Activated CD4-positive, alpha-beta T cell treated with anti-CD3 and anti-CD28 coated beads for 36 hours (primary cell): ENCODE measurements at places on chromosomes 3 and 15. TPM values are rescaled to one million over a fixed set of nuclear protein-coding genes. Genes with fewer than 3 reads are reported as not detected.

GRCh38 chr15:56763141-56763895 lies 30.0 kb upstream of the ZNF280D start:
- H3K27ac ChIP-seq, result no peak overlapping the region
- H3K27me3 ChIP-seq, result peaks cover 3% of the 10 kb centered on the region
- peaks cover 21% of the 10 kb centered on the region for H3K4me1 ChIP-seq
- H3K4me3 ChIP-seq, result no peak overlapping the region
- no peaks in the 10 kb centered on the region for H3K36me3 ChIP-seq

The SERPINI2 gene
- not detected for total RNA-seq

- H3K4me3 ChIP-seq, result no peak overlapping the region
- H3K36me3 ChIP-seq, result no peaks in the 10 kb centered on the region
- H3K27ac ChIP-seq, result no peak overlapping the region
- peaks cover 1% of the 10 kb centered on the region for H3K27me3 ChIP-seq
- no peaks in the 10 kb centered on the region for H3K4me1 ChIP-seq
Measured at GRCh38 chr15:100940767-100941379, 21.7 kb downstream of the LRRK1 start.

GRCh38 chr3:124261306-124261705 lies 269.4 kb upstream of the ROPN1 start:
- H3K27ac ChIP-seq, result no peak overlapping the region
- no peak for DNase-seq
- H3K4me3 ChIP-seq, result no peak overlapping the region
- H3K4me1 ChIP-seq, result no peaks in the 10 kb centered on the region

The AADACL2 gene
- total RNA-seq, result not detected

GRCh38 chr3:4406746-4407568 lies 60.1 kb downstream of the SUMF1 start:
- H3K4me3 ChIP-seq, result no peak overlapping the region
- H3K27ac ChIP-seq, result no peak overlapping the region
- peaks cover 25% of the 10 kb centered on the region for H3K36me3 ChIP-seq

GRCh38 chr15:59562448-59563186 lies 49.0 kb upstream of the GCNT3 start:
- no peaks in the 10 kb centered on the region for H3K36me3 ChIP-seq
- no peaks in the 10 kb centered on the region for H3K4me1 ChIP-seq
- peaks cover 3% of the 10 kb centered on the region for H3K27me3 ChIP-seq
- H3K4me3 ChIP-seq, result no peak overlapping the region

- peak within 1 kb of the TSS; percentile 80 for H3K4me3 ChIP-seq
- DNase-seq, result peak; percentile 70
- peaks cover 6% of the 10 kb centered on the region for H3K36me3 ChIP-seq
Measured at GRCh38 chr15:37100109-37100965, at the start of gene MEIS2. TSS of gene MEIS2 (minus strand) at chr15:37100549. CDS start at chr15:37099466, 1,083 bp downstream.

GRCh38 chr3:181609030-181609767 lies 102.5 kb upstream of the SOX2 start:
- no peak overlapping the region for H3K27ac ChIP-seq
- no peaks in the 10 kb centered on the region for H3K36me3 ChIP-seq
- H3K27me3 ChIP-seq, result no peaks in the 10 kb centered on the region
- no peaks in the 10 kb centered on the region for H3K4me1 ChIP-seq

- no peaks in the 10 kb centered on the region for H3K36me3 ChIP-seq
- H3K4me1 ChIP-seq, result peaks cover 16% of the 10 kb centered on the region
- no peak for DNase-seq
- H3K4me3 ChIP-seq, result no peak overlapping the region
- no peak overlapping the region for H3K27ac ChIP-seq
Measured at GRCh38 chr3:184562878-184563560, 1.4 kb downstream of the EPHB3 start.
